ENCODE measurements at places on chromosomes 1 and 21. TPM values are rescaled to one million over a fixed set of nuclear protein-coding genes. Genes with fewer than 3 reads are reported as not detected.

PRELP gene
- not detected for total RNA-seq

GPBP1L1 gene
- total RNA-seq, result 95.1 TPM

KCNN3 gene
- not detected for total RNA-seq

GJB4 gene
- total RNA-seq, result not detected

DNASE2B gene
- total RNA-seq, result not detected

AGO4 gene
- total RNA-seq, result 5.4 TPM

C1orf105 gene
- total RNA-seq, result not detected

Measured in SJSA1 (cell line).